Hematopoietic multipotent progenitor cell treated with erythropoietin and hydrocortisone succinate and interleukin-3 and kit ligand, for 17 days (in vitro differentiated cells): ENCODE measurements at places on chromosomes 7 and 10.

DNA sequence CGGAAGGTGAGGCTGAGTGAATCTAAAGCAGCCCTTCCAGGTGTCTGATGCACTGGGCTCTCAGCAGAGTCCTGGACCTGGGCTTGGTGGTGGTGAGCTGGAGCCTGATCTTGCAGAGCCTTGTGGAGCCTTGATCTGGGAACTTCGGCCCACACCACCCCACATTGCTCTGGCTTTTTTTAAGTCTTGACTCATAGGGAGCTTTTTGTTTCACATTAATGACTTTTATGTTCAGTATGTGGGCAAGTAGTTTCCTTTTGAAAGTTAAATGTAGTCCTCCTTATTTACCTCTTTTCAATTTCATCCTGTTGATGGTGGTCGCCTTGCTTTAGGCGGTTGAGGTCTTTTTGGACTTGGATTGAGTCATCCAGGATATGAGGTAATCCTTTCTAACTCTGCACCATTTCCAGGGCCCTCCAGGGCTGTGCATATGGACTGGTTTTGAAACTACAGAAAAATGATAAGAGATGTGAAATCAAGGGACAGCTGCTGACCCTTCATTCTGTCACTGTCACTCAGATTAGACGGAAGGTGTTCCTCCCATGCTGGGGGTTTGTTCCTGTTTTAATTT, 2.9 kb upstream of the NRAP start:
- no peak for DNase-seq

DNA sequence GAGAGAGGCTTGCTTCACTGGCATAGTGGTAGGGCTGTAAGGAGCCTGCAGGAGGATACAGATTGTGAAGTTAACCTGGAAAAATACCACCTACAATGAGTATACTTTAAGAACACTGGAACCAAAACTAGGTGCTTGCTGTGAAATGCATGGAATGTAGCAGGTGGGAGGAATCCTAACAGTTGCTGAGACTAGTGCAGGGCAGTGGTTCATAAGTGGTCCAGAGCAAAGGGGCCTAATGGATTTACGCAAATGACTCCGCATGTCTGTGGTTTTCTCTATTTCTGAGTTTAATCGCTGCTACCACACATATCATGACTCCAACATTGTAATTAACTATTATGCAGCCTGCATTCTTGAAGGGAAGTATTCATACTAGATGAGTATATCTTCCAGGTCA, 218.4 kb downstream of the CHRM2 start:
- no peak for DNase-seq

DNA sequence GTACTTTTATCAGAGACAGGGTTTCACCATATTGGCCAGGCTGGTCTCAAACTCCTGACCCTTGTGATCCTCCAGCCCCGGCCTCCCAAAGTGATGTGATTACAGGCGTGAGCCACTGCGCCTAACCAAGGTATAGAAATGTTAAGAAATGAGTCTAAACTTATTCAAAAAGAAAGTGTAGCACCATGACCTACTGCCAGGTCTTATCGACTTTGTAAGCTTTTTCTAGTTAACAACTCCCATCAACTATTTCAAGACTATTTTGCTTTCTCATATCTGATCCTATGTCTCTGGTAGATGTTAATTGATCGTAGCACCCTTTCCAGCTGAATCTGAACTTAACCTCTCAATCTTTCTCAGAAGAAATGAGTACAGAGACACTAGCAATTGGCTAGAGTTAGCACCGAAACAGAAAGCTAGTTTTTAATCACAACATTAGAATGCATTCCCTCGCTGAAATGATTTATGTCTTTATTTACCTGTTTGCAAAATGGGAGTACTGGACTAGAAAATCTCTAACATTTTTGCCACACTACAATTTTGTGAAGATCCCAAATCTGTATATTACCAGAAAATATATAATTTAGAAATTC, 114.0 kb upstream of the HGF start:
- no peak for DNase-seq

DNA sequence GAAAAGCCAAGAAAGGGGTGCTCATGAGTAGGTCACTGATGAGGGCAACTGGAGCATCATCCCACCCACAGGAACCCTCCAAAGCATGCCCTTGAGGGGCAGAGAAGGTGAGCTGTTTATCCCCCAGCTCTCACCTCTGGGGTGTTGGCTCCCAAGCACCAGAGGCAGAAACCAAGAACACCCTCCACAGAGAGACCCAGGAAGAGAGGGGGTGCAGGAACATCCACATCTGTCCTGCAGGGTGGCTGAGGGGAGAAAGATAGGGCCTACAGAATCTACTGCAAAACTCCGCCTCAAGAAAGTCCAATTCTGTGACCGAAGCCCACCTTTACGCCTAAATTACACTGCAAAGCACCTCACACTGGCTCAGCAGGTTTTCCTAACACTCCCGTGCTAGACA, 40.1 kb downstream of the GPAM start:
- DNase-seq = no peak

DNA sequence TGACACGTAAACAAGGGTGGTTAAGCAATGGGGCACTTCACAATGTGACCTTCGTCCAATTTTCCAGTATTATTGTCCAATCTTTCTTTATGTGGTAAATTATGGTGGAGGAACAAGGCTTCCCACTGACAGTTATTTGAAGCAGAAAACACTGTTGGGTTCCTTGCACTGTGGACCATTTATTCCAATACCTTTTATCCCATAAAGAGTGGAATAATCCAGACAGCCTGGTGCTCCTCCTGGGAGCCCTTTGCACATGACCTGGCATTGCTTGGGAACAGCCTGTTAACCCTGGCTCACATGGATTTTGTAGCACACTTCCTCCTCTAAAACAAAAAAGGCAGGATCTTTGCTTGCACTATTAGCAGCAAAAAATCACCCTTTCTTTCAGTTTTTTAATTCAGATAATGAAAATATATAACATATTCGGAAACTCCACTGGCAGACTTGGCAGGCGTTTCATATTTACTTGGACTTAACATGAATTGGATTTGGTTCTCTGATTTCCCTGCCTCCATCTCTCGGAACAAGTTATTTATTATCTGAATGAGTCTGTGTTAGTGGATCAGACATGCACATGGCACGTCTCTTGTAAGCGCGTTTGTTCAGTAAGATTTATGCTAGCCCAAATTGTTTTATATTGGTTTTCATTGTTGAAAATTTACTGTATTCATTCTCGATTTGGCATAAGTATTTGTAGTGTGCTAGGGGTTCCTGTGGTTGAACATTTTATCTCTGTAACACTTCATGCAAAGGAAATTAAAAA, 59.3 kb downstream of the BMPER start:
- DNase-seq = no peak

- DNase-seq = no peak
Observed at GRCh38 chr7:134785842-134786241, 6.4 kb downstream of the CALD1 start.
